Activated T-helper 1 cell treated with anti-CD3 and anti-CD28 coated beads, Interleukin-2, amount 50 U/mL, for 16 hours (primary cell): ENCODE measurements at places on chromosomes 1 and 21.

DNA sequence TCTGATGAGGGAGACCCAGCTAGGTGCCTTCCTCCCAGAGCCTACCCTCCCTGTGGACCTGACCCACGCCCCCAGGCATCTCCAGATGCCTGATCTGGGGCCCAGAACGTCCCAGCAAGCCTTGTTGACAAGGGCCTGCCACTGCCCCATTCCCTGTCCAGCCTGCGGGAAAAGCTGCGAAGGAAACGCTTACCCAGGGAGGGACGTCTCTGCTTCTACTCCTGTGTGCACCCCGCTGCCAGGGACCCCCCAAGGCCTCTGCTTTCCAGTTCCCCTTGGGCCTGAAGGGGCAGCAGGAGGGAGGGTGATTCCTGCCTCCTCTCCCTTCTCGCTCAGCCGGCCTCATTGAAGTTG lies 11.6 kb upstream of the CLSTN1 start:
- DNase-seq: no peak

DNA sequence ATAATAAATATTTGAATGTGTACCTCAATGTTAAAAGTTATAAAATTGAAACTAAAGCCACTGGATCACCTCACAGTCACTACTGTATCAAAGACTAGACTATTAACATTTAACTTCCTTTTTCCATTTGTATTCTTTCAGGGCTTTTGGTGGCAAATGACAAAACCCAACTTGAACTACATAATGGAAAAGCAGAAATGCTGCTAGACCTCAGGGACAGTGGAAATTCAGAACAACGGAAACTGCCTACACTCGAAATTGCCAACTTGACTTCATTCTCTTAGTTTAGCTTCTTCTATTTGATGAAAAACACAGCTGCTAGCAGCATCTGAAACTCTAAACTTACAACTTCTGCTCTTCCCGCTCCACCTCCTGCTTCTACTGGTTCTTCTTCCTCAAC lies 34.9 kb upstream of the NTNG1 start:
- DNase-seq: no peak

- DNase-seq: no peak
Observed at GRCh38 chr21:32131960-32132359, 146.9 kb downstream of the MIS18A start.

GRCh38 chr1:32468791-32469190 lies 3.9 kb downstream of the ZBTB8B start:
- no peak for DNase-seq

DNA sequence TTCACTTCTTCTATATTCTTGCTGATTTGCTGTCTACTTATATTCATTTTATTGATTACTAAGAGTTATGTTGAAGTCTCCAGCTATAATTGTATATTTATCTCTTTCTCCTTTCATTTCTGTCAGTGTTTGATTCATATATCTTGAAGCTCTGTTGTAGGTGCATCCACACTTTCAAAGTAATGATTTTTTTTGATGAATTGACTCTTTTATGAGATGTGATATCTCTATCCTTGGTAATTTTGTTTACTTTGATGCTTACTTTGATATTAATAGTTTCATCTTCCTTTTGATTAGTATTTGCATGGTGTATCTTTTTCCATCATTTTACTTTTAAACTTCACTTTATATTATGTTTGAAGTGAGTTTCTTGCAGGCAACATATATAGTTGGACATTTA lies 110.8 kb downstream of the XPR1 start:
- no peak for DNase-seq

DNA sequence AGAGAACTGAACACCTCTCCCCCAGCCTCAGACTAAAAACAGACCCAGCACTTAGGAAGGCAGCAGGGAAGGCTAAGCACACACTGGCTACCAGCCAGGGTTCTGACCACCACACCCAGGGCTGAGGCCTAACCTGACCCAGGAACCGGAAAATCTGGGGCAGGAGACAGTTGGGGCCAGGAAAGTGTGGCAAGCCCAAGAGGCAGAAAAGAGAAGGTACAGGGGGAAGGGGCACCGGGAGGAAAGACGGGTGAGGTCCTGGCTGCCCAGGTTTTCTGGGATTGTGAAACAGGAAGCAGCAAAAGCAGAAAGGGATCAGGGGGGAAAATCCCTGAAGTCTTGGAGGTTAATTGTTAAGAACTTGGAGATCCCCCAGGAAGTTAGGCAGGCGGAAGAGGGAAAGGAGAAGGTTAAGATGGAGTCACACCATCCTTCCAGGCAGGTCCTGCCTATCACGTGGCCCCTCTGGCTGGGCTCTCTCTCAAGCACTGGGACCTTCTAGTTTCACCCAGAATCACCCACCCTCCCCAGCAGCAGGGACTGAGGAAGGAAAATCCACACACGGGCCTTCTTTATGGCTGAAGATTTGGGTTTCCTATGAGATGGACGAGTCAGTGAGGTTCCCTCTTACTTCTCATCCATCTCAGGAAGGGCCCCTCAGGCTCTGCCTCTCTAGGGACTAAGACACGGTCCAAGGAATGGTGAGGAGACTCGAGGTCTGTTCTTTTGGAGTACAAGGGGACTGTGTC lies 2.6 kb downstream of the HDGF start:
- DNase-seq: no peak

DNA sequence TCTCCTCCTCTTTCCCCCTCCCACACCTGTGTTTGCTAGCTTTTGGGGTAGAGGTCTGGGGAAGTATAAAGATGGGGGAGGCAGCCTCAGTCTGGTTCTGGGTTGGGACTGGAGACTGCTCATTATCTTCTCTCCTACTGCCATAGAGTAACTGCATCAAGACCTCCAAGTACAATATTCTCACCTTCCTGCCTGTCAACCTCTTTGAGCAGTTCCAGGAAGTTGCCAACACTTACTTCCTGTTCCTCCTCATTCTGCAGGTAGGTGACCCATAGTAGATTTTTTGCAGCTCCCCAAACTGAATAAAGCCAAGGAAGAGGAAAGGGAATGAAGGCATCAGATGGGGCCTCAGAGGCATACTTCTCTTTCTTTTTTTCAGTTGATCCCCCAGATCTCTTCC lies 5.3 kb downstream of the ATP8B2 start:
- no peak for DNase-seq
